GM20000 (cell line): ENCODE measurements at places on chromosomes 5 and 9.

DNA sequence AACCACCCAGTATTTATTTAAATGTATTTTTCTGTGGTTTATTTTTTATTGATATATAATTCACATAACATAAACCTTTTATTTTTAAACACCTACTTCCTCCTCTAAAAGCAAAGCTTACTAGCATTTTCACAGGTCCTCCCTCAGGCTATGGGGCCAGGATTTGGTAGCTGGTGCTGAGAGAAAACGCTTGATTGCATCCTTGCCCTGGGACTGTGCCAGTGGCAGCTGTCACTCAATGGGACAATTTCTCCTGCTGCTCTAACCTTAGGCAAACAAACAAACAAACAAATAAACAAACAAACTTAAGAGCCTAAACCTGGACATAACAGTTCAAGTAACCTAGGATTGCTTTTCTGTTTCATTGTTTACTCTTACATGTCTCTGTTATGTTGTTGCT, 102.7 kb downstream of the FOCAD start:
- no peak for DNase-seq

DNA sequence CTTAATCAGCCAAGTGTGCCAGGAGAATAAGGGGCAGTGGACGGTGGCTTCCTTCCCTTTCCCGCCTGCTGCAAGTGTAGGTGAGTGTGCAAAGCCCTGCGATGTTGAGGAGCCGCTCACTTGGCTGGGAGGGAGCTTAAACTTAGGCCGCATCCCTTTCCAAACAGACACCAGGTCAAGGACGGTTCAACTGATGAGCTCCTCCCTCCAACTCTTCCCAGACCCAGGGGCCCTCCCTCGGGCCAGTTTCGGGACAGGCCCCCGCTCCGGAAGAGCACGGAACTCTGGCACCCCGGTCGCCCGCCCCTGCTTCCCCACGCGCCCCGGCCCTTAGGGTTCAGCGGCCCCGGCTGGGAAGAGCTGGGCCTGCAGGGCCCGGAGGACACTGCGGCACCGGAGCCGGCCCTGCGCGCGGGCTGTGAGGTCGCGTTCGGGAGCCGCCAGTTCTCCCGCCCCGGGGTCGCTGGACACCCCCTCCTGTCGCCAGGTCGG, 481 bp downstream of the MRPL36 start:
- peak; percentile 62 for DNase-seq

- DNase-seq: no peak
Observed at GRCh38 chr5:13640270-13640669, 304.2 kb downstream of the DNAH5 start.

DNA sequence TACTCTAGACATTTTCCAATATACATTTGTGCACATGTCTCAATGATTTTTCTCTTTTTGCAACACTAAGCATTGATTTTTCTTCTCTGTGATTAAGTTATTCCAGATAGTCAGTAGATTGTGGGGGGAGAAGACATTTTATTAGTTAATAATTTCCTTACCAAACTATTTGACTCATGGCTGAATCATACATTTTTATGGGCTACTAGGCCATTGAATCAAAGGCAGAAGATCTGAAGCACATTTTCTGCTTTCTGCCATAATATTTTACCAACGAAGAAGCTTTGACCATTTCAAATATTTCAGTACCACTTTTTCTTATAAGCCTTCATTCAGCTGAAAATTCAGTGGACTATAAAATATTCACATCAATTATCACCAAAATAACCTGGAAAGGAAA, 175.6 kb downstream of the IRX2 start:
- no peak for DNase-seq

GRCh38 chr9:33852216-33852826, 35.4 kb downstream of the UBE2R2 start:
- DNase-seq: peak; percentile 32

DNA sequence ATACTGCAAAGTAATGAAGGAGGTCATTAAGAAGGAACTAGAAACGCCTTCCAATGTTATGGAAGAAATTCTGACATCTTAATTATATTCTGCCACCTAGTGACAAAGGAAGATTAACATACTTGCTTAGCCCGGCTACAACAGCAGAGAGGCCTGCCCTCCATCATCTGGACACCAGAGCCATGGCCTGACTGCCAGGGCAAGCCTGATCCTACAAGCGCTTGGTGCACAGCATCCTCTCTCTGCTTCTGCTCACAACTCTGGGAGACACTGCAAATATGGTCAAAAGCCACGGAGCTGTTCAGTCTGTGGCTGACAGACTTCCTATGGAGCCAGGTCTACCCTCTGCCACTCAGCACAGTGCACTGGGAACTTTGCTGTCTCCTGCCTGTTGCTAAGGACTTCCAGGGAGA, 87.3 kb upstream of the SLC44A1 start:
- peak; percentile 62 for DNase-seq
